Esophagus squamous epithelium (tissue), 5 donors: ENCODE measurements at places on chromosomes 2 and 18.

GRCh38 chr2:190722835-190723234, 74.0 kb downstream of the NAB1 start:
- no peak for DNase-seq

DNA sequence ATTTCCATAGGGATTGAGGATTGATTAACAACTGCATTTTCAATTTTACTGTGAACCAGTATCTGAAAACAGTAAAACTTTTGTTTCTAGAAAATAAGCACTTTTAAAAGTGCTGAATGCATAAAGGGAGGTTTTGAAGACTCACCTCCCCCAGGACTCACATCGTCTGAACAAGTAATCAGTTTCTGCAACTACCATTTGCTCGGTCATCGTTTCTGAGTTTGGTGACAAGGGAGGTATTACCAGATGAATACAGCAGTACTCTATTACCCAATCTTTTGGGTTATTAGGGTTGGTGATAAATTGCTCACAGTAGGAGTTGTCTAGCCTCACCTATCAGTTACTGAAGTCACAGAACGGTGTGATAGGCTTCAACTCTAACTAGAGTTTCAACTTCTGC, 234.5 kb upstream of the FN1 start:
- DNase-seq, result no peak

GRCh38 chr2:203683932-203684556, 22.4 kb upstream of the CD28 start:
- no peak for DNase-seq

DNA sequence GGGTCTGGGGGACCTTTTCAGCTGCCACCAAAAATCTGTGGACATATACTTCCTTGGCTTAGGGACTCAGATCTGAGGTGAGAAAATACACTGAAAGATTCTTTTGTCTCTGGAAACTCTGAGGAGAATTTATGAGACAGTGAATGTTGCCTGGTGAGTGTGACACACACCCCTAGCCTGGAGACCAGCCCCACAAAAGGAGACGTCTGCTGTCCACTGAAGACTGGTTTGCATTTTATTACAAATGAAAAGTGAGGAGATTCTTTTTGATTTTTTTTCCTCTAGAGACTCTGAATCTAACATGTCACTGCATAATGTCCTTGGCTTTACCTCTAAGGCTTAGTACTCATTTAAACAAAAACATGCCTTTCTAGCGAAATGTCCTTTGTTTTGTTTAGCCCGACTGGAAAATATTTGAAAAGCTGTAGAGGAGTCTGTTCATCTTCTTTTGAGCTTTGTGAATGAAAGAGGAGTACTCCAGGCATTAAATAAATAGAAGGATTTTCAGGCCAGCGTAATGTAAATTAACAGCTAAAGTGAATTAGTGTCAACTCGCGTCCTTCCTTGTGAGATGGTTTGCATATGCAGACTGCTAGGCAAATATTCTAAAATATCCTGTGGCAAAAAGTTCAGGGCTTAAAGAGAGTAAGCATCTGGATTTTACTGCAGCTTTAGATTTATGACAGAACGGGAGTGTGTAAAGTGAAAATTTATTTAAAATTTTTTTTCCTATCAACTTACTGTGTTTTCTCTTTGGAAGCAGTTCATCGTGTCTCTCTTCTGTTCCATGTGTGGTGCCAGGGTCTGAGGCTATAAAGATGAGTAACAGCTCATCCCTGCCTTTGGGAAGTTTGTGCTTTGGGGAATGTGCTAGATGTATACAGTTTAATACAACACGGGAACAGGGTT, 125.4 kb downstream of the VWA3B start:
- DNase-seq, result no peak

GRCh38 chr2:134181219-134181618, 72.7 kb upstream of the MGAT5 start:
- DNase-seq, result no peak

DNA sequence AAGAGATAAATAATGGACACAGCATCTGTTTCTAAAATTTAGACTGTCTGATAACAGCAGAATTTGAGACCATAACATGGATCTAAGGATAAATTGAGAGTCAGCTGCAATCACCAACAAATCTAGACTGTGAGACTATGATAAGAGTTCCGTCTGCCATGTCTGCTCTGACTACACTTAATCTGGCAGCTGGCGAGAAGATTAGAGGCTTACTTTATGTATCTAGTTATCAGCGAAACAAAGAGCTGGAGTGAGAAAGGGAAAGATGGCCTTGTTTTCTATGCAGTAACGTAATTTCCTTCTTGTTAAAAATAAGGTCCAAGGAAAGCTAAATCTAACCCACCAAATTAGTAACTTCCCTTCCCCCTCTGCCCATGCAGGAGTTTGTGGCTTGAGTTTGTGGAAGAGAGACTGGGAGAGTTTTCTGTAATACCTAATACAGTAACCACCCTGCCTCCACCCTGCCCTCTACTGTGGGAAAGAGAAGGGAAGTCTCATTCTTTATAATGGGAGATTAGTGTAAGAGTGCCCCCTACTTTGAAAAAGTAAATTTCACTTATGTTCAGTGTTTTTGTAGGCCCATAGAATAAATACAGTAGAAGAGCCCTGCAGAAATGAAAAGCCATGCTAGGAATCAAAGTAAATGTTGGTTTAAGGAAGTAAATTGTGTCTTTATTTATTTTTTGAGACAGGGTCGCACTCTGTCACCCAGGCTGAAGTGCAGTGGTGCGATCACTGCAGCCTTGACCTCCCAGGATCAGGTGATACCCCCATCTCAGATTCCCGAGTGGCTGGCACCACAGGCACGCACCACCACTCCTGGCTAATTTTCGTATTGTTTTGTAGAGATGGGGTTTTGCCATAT, 27.5 kb downstream of the EML4 start:
- no peak for DNase-seq

GRCh38 chr18:23077493-23078256, 57.6 kb upstream of the CABLES1 start:
- DNase-seq, result no peak

DNA sequence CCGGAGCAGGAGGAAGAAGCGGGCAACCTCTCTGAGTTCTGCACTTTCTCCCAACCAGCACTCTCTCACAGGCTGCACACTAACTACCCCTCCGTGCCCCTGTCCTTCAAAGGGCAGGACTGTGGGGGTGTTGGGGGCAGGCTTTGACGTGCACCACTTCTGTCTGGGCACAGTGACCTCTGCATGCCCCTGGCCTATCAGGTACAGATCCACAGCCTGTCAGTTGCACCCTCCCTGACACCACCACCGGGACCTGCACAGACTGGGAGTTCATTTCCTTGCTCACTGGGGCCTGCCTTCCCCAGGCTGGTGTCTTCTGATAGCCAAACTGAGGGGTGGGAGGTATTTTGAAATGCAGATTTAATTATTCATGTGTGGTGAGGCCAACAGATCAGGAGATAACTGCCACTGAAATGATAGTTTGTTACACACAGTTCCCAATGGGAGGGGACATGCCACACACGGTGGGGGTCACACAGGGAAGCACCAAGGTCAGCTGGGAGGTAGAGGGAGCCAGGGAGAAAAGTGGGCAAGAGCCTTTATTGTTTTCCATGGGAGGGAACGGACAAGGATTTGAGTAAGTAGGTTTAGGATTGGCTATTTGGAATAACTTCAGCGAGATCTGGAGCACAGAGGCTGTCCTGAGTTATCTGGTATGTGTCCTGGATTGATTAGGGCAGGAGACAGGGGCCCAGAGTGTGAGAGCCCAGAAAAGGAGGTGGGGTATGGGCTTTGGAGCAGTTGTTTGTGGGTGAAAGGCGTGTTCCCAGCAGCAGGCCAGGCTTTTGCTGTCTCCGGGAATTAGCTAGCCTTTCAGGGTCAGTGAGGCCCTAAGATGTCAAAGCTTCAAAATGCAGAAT, 251.6 kb downstream of the AFF3 start:
- DNase-seq, result no peak

DNA sequence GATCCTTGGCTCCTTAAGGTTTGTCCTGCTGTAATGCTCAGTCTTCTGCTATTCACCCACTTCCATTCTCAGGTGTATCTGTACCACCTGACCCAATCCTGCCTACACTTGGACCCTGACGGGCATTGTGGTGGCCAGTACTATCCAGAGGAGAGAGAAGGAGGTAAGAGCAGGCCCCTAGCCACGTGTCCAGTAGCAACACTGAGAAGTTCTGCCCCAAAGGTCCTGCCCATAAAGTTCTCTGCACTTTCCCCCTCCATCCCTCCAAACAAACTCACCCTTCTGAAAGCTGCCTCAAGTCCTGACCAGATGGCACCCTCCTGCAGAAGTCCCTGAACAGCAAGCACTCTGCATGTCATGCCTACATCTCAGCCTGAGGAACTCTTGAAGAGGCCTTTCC, 18.3 kb downstream of the TTC32 start:
- DNase-seq, result no peak

DNA sequence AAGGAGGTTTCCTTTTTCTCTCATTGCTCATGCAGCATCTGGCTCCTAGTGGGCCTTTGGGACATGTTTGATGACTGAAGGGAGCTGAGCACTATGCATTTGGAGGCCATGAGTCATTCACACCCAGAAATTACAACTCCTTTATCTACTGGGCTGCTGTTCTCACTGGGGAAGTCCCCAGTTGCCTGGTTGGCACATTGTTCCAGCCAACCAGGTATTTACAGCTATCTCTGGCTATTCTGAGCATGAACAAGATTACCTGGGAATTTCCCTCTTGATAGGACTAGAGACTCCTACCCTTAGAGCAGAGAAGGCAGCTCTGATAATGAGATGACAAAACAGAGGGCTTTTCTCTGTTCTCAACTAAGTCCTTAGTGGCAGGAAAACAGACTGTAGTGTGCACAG, 206.5 kb downstream of the SETBP1 start:
- DNase-seq, result no peak

DNA sequence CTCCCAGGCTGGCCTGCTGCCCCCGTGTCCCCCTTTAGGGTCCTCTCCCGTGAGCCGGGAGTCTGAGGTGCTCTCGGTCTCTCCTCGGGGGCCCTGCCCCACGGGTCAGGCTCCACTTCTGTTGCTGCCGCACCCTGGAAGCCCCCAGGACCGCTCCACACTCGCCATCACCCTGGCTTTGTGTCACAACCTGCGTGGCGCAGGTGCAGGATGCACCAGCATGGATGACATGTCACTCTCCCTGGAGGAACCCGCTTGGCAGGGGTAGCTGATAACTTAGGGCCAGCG, 10.8 kb upstream of the ARHGEF4 start:
- no peak for DNase-seq

- no peak for DNase-seq
Measured at GRCh38 chr2:120037995-120038541, 25.2 kb downstream of the EPB41L5 start.

- DNase-seq, result no peak
Measured at GRCh38 chr2:209473930-209474419, 50.1 kb downstream of the MAP2 start.

DNA sequence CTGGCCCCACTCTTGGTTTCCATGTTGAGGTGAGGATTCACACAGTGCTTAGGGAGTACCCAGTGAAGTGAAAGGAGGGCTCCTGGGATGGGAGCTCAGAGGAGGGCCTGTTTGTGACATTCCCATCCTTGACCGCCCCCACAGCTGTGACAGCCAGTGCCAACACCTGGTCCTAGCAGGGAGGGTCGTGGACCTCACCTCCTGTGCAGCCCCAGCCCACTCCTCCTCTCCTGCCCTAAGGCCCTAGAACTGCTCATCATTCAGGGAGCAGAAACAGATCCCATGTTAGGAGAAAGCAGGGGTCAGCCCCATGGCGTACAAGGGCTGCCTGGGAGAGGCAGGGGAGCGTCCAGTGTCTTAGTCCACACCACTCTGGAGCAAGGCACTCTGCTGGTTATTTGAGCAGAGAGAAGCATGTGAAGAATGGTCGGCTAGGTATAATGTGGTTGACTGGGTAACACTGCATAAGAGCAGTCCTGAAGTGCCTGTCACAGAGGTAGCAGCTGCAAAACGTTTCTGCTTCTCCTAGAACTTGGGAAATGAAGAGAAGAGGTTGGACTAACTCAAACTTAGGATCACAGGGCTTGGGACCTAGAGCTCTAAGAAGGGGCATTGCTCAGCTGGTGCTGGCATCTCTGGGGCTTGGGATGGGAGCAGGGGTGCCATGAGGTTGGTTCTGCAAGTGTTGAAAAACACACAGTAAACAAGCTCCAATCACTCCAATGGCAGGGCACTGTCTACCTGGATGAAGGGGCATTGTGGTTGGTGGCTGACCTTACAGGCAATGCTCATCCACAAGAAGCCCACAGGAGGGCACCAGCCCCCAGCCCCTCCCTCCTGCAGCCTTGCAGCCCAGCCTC, 55.6 kb downstream of the FAM168B start:
- no peak for DNase-seq
